ENCODE measurements at places on chromosomes 5 and 9.

DNA sequence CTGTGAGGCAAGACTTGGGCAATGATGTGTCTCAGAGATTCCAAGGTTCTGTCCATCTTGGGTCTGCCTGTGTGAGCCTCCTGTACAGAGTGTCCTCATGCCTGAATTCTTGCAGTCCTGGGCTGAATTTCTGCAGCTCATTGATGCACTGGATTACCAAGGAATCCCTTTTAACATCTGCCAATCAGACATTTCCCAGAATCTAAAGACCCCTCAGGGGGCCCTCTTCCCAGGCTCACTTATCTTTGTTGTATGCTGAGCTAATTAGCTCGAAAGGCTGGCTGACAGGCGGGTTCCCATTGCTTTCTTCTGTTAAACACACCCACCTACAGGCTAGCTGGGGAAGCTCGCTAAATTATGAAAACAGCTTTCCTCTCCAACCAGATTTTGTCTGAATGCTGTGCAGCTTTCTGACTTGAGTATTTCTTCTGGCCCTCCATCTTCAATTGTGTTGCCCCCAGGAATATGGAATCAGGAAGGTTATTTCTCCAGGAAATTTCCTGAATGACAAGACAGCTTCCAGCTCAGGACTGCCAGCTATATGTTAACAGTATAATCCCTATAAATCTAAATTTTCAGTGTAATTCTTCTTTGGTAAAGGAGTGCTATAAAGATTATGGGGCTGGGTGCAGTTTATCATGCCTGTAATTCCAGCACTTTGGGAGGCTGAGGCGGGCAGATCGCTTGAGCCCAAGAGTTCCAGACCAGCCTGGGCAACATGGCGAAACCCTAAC lies at the start of gene LIX1:
LIX1 (minus strand) TSS at position 91 of the 734 bp plus-strand sequence; CDS start at position 56, 35 bp downstream.
- no peak for DNase-seq

- no peak for DNase-seq
Measured at GRCh38 chr5:113278976-113279375, 155.8 kb downstream of the TSSK1B start.

GRCh38 chr9:74887041-74887980 lies at the start of gene TRPM6:
Gene TRPM6, minus strand, starts transcription at chr9:74887921. Its CDS starts 65 bp downstream, at chr9:74887856.
- DNase-seq, result no peak

DNA sequence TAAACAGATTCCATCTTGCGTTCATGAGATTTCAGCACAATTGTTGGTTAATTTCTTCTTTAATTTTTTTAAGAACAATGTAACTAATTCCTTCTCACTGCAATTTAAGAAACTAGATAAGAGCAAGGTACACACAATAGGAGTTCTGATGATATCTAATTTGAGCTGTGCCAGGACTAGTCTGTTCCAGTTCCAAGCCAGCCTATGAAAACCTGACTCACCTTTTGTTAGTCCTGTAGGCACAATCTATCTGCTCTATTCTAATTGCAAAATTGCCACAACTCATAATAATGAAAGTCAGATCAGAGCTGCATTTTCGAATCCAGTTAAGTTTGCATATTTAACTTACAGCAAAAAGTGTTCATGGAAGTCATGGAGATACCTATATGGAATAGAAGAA lies 494.1 kb upstream of the TUSC1 start:
- no peak for DNase-seq

- no peak for DNase-seq
Measured at GRCh38 chr9:17611342-17611741, 32.5 kb downstream of the SH3GL2 start.

DNA sequence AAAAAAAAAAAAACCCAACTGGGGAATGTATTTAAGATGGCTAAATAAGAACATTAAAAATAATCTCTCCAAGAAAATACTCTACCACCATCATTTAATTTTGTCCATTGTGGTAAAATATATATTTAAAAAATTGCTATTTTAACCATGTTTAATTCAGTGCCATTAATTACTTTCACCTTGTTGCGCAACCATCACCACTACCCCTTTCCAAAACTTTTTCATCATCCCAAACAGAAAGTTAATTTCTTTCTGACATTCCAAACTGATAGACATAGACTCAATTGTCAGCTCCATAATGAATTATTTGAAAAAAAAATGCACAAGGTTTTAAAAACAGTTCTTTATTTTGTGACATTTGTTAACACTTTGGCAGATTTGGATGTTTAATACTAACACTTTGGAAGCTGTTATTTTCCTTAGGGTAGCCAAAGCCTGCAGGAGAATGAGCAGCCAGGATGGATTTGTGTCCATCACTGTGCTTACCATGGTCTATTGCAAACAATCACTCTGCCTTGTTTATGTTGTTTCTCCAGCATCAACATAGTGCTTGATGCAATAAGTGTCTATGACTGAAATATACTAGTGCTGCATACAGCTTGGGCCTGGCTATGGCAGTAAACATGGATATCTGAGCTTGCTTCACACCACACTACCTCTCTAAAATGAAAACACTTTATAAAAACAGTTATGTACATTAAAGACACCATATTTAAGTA lies 62.7 kb downstream of the HAPLN1 start:
- DNase-seq, result no peak

DNA sequence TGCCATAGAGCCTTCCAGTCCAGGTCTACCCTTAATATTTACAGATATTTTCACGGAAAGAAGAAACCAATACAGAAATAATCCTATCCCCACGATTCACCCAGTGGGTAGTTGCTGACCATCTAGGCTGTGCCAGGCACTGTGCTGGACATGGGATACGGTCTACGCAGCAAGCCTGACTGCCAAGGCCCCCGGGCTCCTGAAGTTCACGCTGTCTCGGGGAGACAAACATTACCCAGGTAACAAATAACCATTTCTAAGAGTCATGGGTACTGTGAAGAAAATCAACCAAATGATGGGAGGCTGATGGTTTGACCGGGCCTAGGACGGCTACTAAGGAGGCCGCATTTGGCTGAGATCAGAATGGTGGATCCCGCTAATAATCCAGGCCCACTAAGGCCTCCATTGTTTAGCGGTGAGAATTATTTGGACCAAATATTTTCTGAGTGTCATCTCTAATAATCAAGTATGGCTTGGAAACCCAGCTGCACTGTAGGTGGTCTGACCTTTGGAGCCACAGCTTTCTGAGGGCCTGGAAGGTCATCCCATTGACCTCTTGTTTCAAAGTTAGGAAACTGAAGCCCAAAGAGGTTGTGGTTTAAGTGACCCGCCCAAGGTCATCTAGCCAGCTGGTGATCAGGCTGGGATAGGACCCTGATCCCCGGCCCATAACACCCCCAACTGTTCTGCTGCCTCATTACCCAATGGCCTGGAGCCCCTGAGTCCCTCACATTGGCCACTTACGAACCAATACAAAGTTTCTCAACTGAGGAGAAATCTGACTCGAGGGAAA lies 82.4 kb downstream of the AK8 start:
- no peak for DNase-seq

DNA sequence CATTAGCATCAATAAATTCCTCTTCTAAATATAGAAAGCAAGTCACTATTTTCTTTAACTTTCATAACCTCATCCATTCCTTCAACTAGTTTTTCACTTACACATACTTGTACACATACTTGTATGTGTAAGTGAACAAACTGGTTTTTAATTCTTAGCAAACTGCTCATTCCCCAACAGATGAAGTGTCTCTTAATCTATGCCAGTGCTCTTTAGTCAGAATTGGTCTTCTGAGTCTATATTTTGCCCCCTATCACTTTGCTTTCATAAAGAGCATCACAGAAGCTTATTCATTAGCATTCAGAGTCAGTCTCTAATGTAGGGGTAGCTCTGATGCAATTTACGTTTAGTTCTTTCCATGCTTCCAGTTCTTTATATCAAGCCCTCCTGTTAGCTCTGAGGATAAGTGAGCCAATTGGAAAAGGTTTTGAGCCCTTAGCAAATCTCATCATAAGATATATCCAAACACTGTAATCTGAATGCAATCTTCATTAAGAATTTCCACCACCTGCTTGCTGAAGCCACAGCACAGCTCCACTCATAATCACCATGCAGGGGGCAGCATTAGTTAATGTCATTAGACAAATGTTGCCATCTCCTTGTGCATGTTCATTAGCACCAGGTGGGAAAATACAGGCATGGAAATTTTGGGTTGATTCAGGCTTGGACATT lies 178.5 kb upstream of the SLC24A2 start:
- no peak for DNase-seq

GRCh38 chr9:135346438-135347050 lies 133.0 kb upstream of the PPP1R26 start:
- no peak for DNase-seq

DNA sequence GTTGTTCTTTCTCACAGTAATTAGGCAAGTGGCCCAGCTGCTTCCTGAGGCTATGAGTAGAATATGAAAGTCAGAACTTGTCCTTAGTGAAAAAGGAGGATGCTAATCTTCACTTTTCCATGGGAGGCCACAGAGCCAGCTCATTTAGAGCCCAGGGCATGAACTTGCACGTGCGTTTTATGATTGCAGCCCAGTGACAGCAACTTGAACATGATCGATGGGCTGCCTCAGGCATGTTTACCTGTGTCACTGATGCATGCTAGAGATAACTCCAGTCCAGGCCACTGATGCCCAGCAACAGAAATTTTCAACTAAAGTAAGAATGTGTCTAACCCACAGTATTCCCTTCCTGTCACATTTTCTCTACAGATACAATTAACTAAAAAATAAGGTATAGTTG lies 179.3 kb downstream of the CTNND2 start:
- no peak for DNase-seq

GRCh38 chr5:45105491-45105994 lies 296.8 kb downstream of the MRPS30 start:
- DNase-seq, result no peak

DNA sequence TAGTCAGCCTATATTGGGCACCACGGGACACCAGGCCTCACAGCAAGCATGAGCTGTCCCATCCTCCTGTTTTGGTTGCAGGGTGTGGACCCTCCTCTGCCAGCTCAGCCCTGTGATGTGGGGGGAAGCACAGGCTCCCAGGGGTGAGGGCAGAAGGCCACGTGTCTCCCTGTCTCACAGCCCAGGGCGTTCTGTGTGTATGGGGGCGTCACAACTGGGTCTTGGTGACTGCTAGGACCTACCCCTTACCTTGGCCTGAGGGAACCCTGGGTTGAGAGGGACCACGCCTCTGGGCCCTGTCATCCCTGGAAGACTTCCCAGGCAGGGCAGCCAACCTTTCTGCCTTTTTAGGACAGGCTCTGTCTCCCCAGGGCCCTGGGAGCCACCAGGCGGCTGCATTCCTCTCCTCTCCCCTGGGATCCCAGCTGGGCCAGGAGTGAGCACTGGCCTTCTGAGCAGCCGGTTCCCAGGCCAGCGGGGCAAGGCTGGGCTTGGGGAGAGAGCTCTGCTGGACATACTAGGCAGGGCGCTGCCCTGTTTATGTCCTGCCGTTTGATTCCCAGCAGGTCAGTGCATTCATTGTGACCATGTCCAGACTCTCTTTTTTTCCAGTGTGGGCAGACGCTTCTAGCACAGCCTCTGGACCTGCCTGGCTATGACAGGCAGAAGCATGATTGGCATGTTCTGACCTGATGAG lies 97.4 kb downstream of the DAB2IP start:
- DNase-seq, result no peak

DNA sequence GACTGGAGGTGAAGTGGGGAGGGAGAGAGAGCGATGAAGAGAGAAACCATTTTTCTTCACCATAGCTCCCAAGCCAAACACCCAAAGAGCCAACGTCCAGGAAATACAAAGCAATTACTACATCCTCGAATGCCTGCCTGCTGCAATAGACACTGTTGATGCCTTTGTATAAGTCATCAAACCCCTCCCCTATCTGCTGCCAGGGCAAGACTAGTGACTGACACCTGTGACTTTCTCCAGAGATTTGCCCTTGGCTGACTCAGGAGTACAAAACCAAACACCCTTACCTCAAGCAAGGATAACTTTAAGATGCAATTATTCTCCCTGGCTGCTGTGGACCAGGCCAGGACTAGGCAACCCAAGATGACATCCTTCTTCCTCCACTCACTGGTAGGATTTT lies 81.8 kb upstream of the RASA1 start:
- DNase-seq, result no peak

DNA sequence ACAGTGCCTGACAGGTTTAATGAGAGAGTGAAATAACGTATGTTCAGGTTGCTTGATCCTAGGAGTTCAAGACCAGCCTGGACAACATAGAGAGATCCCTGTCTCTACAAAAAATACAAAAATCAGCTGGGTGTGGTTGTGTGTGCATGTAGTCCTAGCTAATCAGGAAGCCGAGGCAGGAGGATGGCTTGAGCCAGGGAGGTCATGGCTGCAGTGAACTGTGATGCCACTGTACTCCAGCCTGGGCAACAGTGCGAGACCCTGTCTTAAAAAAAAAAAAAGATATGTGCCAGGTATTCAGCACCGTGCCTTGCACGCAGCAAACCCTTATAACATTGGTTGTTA lies 38.8 kb upstream of the SPRY4 start:
- no peak for DNase-seq

- DNase-seq, result no peak
Measured at GRCh38 chr5:74543162-74543995, 97.1 kb downstream of the ENC1 start.

GRCh38 chr9:19619221-19619620 lies 169.6 kb downstream of the SLC24A2 start:
- no peak for DNase-seq

- no peak for DNase-seq
Measured at GRCh38 chr5:42656651-42657015, 100.0 kb upstream of the CCDC152 start.

DNA sequence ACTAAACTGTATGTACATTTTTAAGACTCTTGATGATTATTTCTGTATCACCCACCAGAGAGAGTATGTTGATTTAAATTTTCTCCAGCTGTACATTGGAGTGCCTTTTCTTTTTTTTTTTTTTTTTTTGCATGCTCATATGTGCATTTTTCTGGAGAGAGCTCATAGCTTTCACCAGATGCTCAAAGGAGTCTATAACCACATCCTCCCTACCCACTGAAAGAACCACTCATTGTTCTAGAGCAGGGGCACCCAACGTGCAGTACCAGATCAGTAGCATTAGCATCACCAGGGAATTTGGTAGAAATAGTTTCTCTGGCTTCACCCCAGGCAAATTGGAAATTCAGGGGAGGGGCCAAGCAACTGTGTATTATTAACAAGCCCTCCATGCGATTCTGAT lies 53.9 kb upstream of the TMEM171 start:
- no peak for DNase-seq

GRCh38 chr5:148201151-148201550 lies 1.7 kb upstream of the SPINK6 start:
- no peak for DNase-seq

DNA sequence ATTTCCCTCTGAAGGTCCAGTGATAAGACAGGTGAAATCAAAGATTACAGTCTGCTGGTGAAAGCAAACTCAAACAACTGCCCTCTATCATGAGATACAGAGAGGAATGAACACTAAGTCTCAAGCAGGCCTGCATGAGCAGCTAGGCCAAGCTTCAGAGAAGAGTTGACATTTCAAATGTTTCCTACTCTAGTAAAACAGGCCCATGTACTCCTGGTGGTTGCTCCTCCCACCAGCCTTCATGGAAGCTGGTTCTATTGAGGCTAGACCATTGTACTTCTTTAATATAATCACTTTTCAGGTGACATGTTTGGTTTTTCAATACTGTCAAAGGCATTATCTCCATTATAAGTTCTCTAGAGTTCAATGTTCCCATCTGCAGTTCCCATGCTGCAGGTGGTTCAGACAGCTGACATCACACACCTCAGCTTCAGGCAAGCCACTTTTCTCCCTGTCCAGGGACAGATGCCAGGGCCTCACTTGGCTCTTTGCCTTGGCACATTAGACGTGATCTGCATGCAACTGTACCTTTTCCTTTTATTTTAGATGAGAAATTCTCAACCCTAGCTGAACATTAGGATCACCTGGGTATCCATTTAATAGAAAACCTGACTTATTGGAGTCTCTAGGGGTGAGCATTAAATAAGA lies 89.8 kb downstream of the PIK3R1 start:
- no peak for DNase-seq
